HS-27A (cell line): ENCODE measurements at places on chromosomes 12 and 14.

GRCh38 chr12:47781479-47782371 is 8.7 kb downstream of the SLC48A1 start:
- DNase-seq, result no peak

- no peak for DNase-seq
These were observed 29.0 kb downstream of the NRDE2 start for GRCh38 chr14:90302529-90303303.

GRCh38 chr14:23430723-23431085 is 4.8 kb downstream of the MYH7 start:
- DNase-seq, result no peak

DNA sequence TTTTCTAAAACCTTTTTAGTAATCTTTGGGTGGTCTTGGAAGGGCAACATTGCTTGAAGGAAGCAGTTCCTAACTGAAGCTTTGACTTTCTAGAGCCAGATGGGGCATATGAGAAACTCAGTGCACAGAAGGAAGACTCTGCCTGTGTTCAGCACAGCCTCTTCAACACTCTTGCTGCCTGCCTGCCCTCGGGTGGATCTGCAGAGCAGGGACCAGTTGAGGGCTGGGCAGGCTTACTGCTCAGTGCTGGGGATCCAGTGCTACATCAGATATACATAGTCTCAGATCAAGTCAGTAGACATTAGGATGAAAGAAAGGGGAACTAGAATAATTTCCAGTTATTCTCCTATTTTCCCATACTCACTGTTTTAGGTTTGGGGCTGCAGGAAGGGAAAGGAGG is 29.5 kb upstream of the TMX1 start:
- no peak for DNase-seq

DNA sequence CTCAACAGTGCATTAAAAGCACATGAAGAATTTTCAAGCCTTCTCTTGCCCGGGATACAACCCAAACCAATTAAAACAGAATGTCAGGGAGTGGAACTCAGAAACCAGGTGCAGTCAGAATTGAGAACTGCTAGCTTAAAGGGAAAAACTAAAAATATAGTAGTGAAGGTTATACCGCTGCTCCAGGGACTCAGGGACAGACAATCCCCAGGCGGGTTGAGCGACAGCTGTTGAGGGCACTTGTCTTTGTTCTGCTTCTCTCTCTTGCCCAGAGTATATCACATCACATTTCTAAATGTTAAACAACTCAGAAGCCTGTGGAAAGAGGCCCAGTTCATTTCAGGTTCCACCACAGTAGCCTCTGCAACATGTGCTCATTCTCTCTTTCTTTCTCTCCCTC is 93.1 kb downstream of the SLC5A8 start:
- DNase-seq, result no peak

GRCh38 chr14:31124197-31124596 is 83.4 kb downstream of the HECTD1 start:
- DNase-seq, result no peak

GRCh38 chr14:67666750-67667449 is 7.5 kb downstream of the VTI1B start:
- no peak for DNase-seq

DNA sequence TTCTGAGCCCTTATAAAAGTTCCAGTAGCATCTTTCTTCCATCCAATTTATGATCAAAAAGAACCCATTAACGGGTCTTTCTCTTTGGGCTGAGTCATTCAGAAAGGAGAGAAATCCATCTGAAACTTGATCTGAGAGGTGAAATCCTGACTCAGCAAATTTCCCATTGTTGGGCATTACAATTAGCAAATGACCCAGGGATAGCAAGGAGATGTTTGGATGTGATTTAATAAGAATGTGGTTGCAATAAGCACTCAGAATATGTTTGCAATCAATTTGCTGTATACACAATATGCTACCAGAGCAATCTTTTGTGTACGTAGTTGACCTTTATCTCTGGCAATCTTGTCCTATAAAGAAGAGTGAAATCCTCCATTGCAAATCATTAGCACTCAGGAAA is 122.7 kb downstream of the CCDC60 start:
- no peak for DNase-seq

DNA sequence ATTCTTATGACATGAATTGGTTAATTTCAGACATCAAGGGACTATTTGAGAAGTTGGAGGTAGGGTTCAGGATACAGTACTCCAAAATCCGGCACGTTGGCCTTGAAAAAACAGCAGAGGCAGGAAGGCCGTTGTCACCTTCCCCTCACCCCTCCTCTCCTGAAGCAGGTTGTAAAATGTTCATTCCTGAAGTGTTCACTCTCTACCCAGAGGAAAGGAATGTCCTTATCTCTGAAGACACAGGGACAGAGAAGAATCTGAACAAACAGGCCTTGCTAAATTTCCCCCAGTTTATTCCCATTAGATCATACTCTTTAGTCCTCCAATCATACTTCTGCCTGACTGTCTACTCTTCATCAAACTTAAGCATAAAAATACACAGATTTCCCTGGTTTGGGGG is 313.6 kb downstream of the ZFP36L1 start:
- no peak for DNase-seq

- DNase-seq, result no peak
These were observed 308.7 kb downstream of the SOX5 start for GRCh38 chr12:23640754-23641153.

GRCh38 chr12:105843561-105843960 is 295.2 kb downstream of the NUAK1 start:
- DNase-seq, result no peak

DNA sequence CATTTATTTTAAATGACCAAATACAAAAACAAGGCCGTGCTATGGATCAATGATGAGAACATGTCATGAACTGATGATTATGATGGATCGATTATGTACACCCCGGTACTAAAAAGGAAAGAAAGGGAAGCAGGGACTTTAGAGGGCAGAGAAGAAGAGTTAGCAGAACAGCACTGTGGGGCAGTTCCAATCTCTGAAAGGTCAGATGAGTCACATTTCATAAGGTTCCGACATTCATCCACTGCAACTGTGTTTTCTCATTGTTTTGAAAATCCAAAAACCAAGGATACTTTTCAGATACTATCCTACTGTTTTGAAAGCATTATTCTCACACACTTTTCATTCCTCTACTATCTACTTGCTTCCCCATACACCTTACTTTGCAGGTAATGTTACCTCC is 169.3 kb downstream of the STXBP6 start:
- no peak for DNase-seq

GRCh38 chr12:131209082-131210070 is 255.7 kb downstream of the ADGRD1 start:
- no peak for DNase-seq

DNA sequence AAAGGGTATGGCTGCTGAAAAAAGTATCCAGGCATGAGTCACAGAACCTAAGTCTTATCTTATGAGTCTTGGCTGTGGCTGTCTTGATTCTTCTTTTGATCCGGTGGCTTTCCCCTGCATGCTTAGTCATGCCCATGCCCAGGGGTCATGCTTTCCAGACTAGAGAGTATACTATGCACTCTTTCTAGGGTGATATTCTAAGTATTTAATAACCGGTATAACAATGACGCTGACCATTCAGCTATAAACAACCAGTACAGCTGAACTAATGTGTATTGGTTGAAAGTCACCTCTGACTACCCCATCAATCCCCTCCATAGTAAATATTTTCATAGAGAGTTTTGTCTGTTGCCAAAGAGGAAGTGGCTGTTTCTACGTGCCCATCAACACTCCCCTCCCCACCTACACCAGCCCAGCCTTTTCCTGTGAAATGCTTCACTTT is 34.7 kb upstream of the NRXN3 start:
- DNase-seq, result no peak

DNA sequence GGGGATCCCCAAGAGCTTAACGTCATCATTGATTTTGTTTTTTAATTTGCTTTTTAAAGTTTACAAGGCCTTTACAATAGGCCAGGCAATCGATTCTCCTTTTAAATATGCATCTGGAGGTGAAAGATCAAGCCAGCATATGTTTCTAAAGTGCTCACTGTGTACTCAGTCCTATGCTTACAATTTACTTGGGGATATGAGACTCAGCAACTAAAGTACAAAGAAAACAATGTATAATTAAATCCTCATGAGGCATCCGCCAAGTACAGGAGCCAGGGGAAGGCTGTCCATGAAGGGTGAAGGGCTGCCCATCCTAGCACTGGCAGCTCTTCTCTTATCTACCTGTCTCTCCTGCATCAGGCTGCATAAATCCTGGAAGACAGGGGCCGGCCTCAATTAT is 11.8 kb downstream of the CCDC92 start:
- DNase-seq, result no peak

- peak; percentile 59 for DNase-seq
These were observed 22.1 kb downstream of the LGMN start for GRCh38 chr14:92726135-92726932.

- no peak for DNase-seq
These were observed 119.4 kb downstream of the CAND1 start for GRCh38 chr12:67388331-67389138.

DNA sequence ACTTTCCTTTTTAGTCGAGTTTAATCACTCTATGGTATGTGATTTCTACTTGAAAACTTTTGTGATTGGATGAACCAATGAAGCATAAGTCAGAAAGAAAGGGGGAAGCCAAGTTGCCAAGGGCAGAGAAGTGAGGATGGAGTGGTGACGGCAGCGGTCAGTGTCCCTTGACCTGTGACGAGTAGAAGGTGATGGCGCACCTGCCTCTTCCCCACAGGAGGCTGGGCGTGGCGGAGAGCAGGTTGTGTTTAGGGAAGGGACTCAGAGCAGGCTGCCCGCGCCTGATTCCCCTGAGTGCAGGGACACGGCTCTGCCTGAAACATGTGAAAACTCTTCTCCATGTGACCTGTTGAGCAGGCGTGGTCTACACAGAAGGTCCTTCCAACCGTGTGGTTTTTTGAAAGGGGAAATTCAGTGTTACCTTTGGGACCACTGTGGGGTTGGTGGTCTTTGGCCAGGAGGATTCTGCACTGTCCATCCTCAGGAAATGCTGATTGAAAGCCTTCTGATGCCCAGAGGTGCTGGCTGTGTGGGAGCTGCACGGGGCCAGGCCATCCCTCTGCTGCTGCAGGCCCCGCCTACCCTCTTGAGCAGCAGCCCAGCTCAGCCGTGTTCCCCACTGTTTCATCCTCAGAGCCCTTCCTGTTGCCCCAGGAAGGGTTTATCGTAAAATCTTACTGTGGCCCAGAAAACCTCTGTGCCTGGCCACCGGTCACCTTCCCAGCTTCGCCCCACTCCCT is 23.5 kb upstream of the AMN start:
- no peak for DNase-seq

- no peak for DNase-seq
These were observed 56.3 kb downstream of the SPTB start for GRCh38 chr14:64823305-64823861.

- DNase-seq, result no peak
These were observed 14.2 kb upstream of the TXNRD1 start for GRCh38 chr12:104201238-104202001.

GRCh38 chr12:89882050-89882449 is 173.4 kb upstream of the ATP2B1 start:
- DNase-seq, result no peak

DNA sequence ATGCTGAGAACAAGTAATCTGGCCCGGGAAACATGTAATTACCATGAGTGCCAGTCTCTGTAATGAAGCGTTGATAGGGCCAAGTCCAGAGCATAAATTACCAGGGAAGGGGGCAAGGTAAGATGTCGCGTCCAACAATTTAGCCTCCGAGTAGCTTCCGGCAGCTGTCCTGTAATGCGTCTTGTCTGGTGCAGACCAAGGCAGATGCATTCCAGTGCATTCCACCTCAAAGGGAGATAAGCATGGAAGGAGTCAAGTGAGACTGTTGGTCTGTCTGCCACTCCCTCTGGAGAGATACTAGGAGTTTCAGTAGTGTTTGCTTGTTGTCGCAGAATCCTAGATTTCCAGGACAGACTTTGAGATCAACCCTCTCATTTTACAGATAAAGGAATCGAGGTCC is 218.3 kb downstream of the AACS start:
- DNase-seq, result no peak

DNA sequence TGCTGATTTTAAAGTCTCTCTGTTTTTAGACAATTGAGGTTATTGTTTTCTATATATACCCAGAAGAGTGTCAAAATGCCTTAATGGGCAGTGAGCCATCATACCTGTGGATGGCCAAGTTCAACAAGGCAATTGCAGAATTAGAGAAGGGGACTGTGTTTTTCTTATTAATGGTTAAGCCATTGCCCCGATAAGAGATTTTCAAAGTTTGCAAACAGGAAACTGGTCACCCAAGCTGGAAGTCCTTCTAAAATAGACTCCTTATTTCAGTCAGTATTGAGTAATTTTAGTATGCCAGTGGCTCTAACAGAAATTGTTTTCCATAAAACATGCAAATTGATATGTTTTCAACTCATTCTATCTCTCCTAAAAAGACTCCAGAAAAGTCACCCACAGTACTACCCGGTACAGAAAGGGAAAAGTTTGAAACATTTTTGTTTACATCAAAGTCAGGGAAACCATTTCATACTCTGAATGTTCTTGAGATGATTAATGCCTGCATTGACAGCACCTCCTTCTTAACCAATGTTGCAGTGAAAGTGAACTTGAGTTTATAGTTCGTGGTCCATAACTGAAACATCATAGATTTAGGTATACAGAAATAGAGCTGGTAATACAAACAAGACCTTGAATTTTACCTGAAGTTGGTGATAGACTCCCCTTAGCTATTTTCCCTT is 191.1 kb downstream of the TMX1 start:
- no peak for DNase-seq

DNA sequence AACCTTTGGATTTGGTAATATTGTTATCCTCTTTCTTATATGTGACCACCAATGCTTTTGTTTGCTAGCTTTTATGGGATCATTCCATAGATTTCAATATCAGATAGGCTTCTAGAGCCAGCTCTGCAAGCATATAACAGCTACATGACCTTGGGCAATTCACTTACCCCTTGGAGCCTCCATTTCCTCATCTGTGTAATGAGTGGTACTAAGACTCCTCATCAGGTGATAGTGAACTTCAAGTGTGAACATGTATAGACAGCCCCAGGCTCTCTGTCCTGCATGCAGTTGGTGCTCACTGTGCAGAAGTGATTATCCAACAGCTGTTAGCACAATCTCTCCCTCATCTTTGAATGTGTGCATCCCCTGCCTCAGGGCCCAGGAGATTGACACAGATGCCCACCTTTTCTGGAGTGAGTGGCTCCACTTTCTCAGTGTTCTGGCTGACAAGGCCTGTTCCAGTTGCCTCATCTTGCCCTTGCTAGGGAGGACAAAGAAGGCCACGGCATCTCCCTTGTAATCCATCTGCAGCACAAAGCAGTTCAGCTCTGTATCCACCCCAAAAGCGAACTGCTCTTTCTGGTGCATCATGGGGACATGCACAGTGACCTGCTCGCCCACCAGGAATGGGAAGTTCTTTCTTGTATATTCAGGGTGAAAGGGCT is 9.2 kb downstream of the SERPINA9 start:
- no peak for DNase-seq

DNA sequence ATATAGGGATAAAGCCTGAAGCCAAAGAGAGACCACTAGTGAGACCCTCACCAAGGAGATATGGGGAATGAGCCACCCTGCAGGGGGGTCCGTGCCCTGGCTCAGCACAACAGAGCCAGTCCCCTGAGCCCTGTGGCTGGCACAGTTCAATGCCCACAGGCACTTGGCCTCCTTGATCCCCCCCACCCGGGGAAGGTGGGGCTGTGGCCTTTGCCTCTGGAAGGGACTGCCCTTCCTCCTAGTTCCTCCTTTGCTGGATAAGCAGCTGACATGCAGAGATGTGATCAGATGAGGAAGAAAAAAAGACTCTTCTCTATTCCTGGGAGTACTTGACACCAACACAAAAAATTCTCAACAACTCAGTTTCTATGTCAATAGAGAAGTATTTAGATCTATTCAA is 19.9 kb downstream of the TTC7B start:
- DNase-seq, result no peak
